A673 (cell line): ENCODE measurements at places on chromosomes 1 and 21. TPM values are rescaled to one million over a fixed set of nuclear protein-coding genes. Genes with fewer than 3 reads are reported as not detected.
A peak's percentile ranks its signal among the peaks of the same experiment; 100 is the strongest.

DNA sequence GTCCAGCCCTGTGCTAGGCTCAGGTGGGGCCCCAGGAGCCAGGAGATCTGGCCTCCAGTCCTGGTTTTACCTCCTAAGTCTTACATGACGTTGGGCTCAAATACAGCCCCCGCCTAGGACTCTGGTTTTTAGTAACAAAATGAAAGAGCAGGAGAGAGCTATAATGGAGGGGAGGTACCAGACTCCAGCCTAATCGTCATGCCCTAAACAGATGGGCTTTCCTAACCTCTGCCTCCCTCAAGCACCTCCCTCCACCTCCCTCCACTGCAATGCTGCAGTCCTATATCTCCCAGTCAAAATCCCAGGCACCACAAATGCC is 28.6 kb downstream of the TTC39A start:
- DNase-seq = no peak

DNA sequence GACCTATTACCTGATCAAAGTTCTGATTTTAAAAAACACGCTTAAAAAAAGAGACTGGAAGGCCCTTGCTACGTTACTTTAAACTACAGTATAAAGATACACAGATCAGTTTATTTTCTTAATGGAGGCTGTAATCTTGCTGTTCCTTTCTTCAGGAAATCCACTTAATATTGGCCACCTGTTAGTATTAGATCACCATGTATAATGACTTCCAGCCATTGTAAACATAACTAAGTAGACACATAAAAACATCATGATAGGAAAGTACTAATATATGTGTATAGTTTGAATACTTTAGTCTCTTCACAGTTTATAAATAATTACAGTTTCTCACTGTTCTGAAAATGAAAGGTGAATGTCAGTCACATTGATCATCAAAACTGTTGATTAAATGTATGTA is 68.6 kb downstream of the ADGRL2 start:
- DNase-seq = no peak

GRCh38 chr1:237154157-237154556 is 112.2 kb downstream of the RYR2 start:
- DNase-seq = peak; percentile 10

GRCh38 chr1:215824245-215824644 is 257.1 kb downstream of the KCTD3 start:
- DNase-seq = peak; percentile 4

DNA sequence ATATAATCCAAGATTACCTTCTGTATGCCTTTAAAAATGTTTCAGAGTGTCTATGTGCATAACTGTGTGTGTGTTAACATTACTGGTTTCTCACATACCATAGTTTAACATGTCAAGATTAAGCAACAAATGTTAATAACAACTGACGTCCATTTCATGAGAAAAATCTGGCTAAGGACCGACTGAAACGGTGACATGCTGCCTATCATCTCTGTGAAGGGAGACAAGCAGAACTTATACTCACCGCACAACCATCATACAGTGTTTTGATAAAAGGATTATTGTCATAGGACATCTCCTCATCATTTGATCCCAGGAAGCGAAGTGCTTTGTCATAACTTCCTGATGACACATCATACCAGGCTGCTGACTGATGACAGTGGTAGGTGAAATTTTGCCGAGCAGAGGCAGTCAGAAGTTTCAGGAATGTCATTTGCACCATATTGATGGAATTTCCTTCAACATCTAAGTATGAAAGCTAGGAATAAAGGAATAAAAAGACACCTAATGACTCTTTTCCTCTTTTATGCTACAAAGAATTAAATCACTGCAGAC is 228.8 kb downstream of the COL11A1 start:
- DNase-seq = peak; percentile 73

Gene PARK7
- total RNA-seq = 352 and 358 TPM in 2 replicates

- DNase-seq = no peak
These were observed 82.7 kb upstream of the ZBTB18 start for GRCh38 chr1:243968413-243968812.

Gene CFHR5
- total RNA-seq = not detected in 2 replicates

GRCh38 chr1:207423560-207424292 is 30.4 kb upstream of the CR2 start:
- DNase-seq = no peak

GRCh38 chr1:54551891-54552290 is 3.9 kb downstream of the ACOT11 start:
- DNase-seq = no peak

Gene ERG
- not detected in 2 replicates for total RNA-seq

DNA sequence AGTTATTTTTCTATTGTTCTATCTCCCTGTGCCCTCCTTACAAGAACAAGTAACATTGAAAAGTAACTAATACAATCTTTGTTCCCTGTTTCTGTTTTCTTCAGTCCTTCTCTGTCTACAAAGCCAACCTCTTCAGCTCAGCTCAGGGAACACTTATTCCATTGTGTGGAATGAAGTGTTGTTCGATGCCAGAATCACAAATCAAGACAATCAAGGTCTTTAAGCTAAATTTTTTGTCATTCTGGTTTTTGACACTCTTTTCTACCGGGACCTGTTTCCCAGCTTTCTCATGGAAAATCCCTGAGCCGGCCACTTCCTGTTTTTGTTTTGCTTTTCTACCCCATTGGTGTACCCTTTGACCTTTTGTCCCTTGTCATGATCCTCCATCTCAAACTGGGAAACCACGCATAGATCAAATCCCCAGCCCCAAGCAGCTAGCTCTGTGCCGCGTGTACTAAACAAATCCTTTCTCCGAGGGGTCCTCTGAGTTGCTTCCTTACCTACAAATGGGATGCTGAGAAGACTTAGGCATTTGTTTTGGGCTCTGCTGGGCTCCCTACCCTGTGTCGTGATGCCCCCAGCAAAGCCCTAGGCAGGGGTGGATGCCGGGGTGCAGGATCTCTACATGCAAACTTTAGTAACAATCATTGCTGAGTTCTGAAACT is 141.8 kb downstream of the TOMM20 start:
- DNase-seq = no peak

DNA sequence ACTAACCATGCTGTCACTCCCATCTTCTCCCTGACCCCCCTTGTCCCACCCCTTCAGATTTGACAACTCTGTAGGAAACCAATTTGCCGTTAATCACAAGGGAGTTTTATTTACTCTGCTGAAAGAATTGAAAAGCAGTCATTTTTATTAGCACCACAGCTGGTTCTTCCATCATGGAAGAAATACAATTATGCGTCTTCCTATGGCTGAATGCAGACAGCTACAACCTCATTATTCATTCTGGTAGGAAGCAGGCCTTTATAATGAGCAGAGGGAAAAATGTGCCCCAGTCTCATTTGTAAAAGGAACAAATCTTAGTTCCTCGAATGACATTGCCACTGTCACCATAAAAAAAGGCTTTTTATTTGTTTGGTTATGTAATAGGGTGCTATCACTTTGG is 35.2 kb downstream of the JUN start:
- DNase-seq = peak; percentile 77

DNA sequence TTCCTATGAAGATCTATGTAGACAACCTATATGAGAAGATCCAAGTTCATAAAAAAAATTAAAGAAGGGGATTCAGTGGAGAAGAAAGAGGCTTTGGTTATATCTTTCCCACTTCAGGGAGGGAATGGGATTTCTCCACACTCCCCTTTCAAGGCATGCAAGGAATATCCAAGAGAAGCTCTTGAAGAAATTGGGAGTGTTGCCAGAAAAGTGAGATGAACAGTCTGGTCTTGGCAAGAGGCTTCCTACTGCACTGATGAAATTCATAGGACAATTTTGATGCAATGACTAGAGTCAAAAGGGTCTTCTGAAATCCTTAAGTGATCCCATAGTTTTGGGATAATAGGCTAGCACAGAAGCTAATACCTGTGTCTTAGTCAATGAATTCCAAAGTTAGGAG is 153.0 kb downstream of the KCTD3 start:
- no peak for DNase-seq

DNA sequence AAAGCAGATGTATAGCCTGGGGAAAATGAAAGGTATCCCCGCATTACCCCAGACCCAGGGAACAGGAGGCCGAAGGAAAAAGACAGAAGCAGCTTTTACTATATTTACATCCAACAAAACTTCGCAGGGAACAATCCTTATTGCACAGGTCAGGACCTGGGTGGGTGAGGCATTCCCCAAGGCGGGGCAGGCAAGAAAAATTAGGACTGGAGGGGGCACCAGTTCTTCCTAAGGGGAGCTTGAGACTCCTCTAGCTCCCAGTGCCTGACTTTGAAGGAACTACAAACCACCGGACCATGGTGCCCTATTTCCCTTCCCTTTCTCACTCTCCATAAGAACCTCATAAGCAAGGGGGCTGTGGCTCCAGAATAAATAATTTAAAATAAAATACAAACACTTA is 6.7 kb upstream of the GATAD2B start:
- DNase-seq = no peak

- no peak for DNase-seq
These were observed 84.2 kb downstream of the ABCA4 start for GRCh38 chr1:94036730-94037129.
